ENCODE measurements at places on chromosomes 3 and 15.
A peak's percentile ranks its signal among the peaks of the same experiment; 100 is the strongest.

DNA sequence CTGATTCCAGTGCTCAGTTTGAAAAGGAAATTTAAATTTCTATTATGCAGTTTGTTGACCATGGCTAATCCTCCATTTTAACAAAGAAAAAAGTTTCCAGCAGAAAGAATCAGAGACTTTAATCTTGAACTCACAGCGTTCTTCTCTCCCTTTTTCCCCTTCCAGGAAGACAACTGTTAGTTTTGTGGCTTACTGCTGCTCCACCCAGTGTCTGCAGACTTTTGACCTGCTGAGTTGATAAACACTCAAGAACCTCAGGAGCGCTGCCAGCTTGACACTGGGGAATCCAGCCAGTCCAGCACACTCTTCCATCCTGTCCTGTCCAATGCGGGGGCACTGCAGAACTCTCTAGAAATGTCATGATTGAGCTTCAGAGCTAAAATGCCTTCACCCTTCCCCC, 134.6 kb downstream of the LRRC28 start:
- peak; percentile 22 for DNase-seq

- no peak for DNase-seq
Observed at GRCh38 chr15:34725556-34725955, 29.2 kb downstream of the GJD2 start.

DNA sequence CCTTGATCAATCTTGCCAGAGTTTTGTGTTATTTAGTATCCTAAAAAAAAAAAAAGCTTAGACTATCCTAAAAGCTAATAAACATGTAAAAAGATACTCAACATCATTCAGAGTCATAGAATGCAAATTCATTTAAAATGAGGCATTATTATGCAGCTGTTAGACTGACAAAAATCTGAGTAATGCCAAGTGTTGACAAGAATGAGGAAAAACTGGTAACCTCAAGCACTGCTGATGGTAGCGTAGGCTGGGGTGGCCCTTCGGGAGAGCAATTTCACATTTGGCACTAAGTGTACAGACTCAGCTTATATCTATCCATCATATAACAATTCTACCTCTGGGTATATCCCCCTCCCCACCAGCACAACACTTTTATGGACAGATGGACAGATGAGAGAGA, 280.4 kb downstream of the RAP2B start:
- no peak for DNase-seq

DNA sequence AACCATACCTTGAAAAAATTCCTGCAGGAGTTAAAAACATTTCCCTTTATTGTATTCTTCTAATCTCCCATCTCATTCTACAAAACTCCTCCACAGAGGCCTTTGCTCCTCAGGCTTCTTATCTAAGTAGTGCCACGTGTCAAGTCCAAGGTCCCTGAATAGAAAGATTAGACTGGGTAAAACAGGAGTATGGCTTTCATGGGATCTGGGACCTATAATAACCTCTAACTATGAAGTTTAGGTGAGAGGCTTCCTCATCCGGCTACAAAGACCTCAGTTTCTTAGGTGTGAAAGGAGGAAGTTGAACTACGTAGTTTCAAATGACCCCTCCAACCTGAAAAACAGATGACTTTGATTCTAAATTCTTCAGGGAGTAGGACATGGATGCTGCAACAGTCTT, 20.0 kb downstream of the GPR15 start:
- DNase-seq: no peak

- DNase-seq: no peak
Observed at GRCh38 chr3:38644016-38644661, 5.3 kb downstream of the SCN5A start.

- no peak for DNase-seq
Observed at GRCh38 chr3:194298331-194299227, 52.5 kb downstream of the CPN2 start.

DNA sequence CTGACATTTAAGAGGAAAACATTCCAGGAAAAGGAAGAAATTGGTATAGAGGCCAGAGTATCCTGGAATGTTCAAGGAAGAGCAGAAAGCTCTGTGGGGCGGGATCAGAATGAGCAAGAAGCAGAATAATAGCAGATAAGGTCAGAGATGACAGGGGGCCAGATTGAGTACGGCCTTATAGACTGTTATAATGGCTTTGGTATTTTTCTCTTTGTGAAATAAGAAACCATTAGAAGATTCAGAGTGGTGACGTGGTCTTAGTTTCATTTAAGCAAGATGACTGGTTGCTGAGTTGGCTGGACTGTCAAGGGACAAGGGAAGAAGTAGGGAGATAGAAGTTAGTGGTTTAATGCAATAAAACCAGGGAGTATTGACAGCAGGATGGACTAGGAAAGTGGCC, 218.3 kb upstream of the SOX2 start:
- no peak for DNase-seq

DNA sequence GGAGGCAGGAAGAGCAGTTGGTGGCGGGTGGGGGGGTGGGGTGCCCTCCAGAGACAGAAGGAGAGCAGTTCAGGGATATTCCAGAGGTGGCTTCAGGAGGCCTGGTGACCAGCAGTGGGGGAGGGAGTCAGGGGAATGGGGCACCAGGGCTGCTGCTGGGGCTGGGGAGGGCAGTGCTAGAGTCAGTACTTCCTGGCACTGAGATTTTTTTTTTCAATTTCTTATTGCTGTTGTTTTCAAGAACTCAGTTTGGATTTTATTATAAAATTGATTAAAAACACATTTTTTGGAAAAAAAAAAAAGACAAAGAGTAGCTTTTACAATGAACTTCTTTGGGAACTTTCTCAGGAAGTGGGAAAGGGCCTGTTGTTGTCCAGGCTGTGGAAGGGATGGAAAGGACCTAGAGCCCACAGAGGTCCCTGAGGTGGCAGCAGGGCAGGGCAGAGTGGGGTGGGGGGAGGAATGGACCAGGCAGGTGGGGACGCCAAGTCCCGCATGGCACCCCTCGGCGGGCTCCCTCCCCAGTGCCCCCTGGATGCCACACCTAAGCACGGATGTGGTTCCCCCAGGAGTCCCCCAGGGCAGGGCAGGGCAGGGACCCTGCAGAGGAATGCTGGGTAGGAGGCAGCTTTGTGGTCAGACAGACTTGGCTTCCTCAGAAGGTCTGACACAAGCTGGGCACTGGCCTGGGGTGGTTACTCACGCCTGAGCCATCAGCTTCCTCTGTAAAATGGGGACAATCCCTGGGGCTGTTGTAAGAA, 8.5 kb upstream of the ANPEP start:
- DNase-seq: no peak

DNA sequence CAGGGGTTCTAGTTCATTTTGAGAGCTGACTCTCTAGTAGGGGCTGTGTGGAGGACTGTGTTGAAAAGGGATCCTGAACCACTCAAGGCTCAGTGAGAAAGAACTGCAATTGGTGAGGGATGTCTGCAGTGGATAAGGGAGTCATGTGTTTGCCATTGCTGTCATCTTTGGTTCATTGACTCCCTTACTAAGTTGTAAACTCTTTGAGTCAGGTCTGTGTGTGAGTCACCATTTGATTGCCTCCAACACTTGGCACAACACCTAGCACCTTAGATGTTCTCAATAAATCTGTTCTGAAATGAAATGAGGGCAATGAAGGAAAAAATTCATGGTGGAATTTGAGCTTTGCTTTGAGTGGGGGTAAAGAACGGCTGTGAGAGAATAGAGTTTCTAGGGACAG, 51.7 kb downstream of the PLS1 start:
- DNase-seq: no peak

DNA sequence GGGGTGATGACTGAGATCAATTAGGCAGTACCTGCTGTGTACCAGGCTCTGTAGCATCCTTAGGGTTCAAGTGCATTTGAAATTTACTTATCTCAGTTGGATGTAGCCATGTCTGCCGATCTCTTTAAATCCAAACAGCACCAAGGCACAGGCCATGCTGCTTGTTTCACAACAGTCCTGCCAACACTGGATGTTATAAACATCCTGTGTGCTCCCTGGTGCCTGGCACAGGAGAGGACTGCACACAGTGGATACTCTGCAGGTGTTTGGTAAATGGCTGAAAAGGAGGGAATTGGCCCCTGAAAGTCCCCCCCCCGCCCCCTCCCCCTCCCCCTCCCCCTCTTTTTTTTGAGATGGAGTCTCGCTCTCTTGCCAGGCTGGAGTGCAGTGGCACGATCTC, 27.0 kb downstream of the CTSH start:
- DNase-seq: no peak

- peak; percentile 95 for DNase-seq
Observed at GRCh38 chr15:58203537-58203936, 65.4 kb downstream of the AQP9 start.

- DNase-seq: no peak
Observed at GRCh38 chr15:41983221-41983620, 10.9 kb upstream of the EHD4 start.

DNA sequence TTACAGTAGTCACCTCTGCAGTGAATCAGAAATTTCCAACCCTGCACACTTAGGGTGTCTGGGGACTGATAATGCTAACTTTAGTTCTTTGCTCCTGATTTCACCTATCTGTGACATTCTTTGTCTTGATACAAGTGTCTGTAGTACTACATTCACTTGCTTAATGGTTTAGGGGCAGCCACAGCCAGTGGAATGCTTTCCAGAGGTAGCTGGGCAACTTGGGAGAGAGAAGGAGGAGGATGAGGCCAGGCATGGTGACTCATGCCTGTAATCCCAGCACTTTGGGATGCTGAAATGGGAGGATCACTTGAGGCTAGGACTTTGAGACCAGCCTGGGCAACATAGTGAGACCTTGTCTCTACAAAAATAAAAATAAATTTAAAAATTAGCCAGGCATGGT, 8.5 kb downstream of the BAHD1 start:
- DNase-seq: no peak

DNA sequence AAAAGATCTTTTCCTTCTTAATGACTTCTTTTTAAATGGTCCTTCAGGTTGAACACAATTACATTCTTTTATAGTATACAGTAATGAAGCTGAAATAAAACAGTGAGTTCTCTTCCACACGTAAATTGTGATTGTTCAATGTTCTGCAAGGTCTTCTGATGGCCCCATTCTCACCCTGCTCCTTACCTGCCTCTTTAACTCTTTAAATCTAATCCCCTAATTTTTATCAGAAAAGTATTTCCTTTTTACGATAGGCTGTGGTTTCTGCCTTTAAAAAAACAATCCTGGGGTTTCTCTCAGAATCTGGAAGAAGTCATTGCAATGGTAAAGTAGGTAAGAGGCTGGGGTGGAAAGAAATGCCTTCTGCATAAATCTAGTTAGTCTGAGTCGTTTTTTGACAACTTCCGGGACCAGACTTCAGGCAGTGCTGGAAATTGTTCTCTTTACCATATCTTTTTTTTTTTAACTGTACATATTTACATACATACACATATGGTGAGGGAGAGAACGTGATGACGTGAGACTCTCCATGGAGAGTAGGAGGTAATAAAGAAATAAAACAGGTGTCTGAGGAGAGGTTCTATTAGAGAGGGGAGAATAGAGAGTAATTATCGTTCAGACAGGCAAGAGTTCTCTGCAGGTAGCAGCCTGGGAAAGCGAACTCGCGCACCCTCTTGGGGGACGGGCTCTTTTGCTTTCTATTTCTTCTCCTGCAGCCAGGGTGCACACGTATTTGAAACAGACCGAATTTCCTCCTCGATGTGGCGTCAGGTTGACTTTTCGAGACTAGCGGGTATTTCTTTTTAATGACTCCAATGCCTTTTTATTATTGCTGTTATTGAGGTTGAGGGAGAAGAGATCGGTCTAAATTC, at the start of gene SIDT1:
SIDT1 (plus strand) TSS at position 730 of the 872 bp plus-strand sequence. CDS start 467 bp downstream, outside the sequence.
- no peak for DNase-seq

DNA sequence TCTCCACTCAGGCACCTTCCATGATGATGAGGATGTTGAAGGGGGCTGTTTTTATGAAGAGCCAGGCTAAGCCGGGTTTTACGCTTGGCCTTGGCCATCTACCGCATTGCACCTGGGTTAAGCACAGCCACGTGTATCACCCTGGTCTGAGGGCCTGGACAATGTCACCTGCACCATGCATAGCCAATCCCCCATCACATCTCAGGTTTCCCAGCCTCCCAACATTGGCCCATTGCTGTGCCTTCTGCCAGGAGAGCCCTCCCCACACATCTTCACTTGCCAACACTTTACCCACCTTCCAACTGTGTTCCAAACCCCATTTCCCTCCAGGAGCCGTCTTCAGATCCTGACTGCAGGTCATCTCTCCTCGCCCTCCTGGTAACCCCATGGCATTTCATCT, 135.3 kb upstream of the ABHD17C start:
- DNase-seq: no peak

DNA sequence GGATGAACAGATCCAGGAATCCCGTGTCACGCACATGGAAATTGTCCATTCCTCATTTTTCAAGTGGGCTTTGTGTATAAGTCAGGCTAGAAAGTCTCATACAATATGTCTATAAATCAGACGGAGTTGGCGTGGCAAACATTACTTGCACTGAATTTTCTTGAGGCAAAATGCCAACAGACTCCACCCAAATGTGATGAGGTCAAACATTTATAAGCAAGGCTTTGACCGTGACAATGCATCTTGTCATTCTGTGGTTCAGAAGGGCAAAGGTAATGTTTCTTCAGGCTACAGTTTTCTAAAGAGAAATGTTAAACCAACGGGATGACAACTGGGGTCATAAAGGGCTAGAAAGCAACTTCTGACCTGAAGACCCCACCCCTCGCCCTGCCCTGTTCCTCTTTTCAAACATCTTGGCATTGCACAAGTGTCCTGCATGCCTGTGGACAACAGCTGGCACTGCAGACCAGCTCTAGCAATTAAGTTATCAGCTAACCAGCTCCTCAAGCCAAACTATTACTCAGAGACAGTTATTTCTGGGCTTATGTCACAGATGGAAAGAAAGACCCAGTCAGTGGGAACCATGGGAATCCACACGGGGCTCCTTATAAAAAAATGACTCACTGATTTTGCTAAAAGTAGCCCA, 36.5 kb upstream of the SPTBN5 start:
- DNase-seq: peak; percentile 89

DNA sequence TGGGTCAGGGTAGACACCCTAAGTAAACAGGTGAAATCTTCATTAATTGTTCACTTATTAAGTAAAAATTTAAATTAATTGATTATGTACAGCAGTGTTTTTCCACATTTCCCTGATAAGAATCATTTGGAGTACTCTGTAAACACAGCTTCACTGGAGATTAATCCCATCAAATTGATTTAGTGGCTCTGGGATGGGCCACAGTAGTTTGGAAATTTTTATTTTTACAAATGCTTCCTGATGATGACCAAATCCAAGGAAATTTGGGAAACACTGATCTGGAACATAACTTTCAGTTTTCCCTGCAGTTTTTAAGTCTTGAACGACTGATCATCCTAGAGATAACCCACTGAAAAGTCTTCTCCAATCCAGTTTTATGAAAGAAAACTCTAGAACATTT, 18.8 kb upstream of the RPLP1 start:
- DNase-seq: no peak
